ENCODE measurements at places on chromosomes 3 and 15.

GRCh38 chr3:8489278-8489792 is 12.3 kb upstream of the LMCD1 start:
- no peak for DNase-seq

DNA sequence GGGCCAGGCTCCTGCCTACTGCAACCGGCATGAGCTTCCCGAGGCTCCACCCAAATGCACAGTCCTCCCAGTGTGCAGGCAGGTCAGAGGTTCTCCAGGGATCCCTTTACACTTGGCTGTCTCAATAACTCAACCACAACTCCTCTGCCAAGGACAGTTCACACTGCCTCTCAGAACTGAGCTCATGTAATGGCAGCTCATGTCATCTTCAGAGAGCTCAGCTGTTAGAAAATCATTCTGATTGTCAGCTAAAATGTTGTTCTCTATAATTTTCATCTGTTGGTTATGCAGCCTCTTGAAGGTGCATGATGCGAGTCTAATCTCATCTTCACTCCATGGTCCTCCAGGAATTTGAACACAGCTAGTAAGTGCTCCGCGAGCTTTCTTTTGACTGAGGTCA is 76.7 kb downstream of the SST start:
- DNase-seq = no peak

GRCh38 chr3:170605490-170605889 is 19.6 kb upstream of the SLC7A14 start:
- DNase-seq = no peak

- no peak for DNase-seq
These were observed 95.2 kb downstream of the SEMA6D start for GRCh38 chr15:47812470-47812999.

DNA sequence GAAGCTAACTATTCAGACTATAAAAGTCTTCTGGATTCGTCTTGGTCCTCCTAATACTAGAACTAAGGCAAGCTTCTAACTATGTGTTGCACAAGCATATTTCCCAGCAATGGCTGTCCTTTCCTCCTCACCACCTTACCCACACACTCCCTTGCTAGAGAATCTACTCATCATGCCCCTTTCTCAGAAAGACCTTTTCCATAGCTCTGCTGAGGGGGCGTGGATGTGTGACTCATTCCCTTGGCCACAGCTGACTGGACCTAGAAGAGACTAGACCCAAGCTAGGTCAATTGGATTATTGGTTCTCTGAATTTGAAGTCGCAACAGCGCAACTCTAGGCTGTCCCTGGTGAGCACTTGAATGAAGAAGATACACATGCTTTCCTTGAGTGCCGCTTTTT is 47.1 kb downstream of the ERC2 start:
- no peak for DNase-seq

GRCh38 chr15:35753486-35753885 is 207.5 kb upstream of the DPH6 start:
- DNase-seq = no peak

DNA sequence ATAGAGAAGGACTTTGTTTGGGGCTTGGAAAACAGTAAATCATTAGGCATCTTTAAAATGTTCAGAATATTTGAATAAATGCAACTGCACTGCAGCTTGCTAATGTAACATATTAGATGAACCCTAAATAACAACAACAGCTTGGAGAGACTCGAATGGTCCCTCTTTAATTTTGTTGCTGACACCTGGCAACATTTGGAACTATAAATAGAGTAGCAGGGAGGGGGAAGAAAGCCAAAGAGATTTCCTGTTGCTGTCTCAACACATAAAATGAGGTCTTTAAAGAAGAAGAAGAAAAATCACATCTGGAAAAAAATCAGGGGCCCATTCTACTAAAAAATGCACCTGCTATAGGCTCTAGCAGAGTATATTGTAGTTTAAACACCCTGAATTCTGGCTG is 49.9 kb upstream of the DPPA4 start:
- no peak for DNase-seq

GRCh38 chr3:43608751-43609150 is 13.1 kb downstream of the ANO10 start:
- DNase-seq = no peak

GRCh38 chr3:71972031-71972430 is 187.1 kb upstream of the PROK2 start:
- DNase-seq = no peak

DNA sequence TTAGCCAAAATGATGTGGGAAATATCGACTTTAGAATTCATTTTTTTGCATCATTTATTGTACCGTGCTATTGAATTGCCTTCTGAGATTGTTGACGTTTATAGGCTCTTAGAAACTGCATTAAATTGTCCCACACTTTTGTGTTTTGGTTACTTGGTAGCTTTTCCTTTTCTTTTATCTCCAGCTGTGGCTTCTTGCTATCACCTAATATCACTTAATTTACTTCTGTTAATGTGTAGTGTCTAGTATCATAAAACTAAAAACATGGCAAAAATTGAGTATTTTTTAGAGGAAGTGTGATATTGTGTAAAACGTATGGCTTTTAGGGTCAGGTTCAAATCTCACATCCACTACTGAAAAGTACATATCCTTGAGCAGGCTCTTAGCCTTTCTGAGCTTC is 11.2 kb downstream of the TMOD3 start:
- no peak for DNase-seq

- DNase-seq = no peak
These were observed 7.9 kb downstream of the SECISBP2L start for GRCh38 chr15:49038382-49038781.

DNA sequence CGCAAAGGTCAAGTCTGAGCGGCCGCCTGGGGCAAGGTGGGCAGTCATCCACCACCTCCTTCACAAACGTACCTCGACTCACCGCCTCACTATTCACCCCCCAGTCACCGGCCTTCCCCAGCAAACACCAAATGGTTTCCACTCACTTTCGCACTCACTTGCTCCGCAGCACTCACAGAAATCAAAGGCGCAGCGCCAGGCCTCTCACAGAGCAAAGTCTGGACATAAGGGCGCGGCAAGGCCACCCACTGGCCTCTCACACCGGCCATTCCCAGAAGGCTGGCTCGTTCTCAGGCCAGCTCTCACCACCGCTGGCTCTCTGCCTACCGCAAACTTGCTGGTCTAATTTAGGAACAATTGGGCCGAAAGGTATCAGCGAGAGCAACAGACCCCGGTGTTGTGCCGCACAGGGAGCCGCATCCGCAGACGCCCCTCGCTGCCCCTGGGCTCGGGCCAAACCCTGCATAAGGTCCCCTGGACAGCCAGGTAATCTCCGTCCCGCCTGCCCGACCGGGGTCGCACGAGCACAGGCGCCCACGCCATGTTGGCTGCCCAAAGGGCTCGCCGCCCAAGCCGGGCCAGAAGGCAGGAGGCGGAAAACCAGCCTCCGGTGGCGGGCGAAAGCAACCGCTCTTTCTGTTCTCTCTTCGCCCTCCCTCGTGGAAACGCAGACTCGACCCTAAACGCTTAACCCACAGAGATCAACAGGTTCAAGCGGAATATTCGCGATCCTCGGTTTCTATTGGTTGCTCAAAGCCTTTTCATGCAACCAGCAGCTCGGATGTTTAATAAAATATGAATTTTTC is 2.9 kb downstream of the SHOX2 start:
- no peak for DNase-seq

- DNase-seq = no peak
These were observed 223.4 kb downstream of the FEZF2 start for GRCh38 chr3:62149962-62150361.

- no peak for DNase-seq
These were observed 60.2 kb downstream of the ABTB1 start for GRCh38 chr3:127732879-127733350.

- no peak for DNase-seq
These were observed 99.7 kb upstream of the LRRC3B start for GRCh38 chr3:26522919-26523318.

DNA sequence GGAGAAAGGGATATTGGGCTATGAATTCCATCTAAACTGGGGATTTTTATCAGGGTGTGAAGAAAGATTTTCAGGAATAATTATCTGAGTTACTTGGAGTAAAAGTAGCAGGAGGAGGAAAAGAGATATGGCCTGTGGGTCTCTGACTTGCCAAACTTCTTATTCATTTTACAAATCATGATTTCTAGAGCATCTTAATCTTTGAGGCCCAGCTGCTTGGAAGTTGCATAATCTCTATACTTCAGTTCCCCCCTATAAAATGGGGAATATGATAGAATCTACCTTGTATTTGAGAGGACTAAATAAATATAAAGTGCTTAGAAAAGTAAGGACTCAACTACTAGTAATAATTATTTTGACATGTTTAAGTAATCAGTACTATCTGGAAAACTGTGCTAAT is 11.0 kb upstream of the GABPB1 start:
- DNase-seq = no peak

DNA sequence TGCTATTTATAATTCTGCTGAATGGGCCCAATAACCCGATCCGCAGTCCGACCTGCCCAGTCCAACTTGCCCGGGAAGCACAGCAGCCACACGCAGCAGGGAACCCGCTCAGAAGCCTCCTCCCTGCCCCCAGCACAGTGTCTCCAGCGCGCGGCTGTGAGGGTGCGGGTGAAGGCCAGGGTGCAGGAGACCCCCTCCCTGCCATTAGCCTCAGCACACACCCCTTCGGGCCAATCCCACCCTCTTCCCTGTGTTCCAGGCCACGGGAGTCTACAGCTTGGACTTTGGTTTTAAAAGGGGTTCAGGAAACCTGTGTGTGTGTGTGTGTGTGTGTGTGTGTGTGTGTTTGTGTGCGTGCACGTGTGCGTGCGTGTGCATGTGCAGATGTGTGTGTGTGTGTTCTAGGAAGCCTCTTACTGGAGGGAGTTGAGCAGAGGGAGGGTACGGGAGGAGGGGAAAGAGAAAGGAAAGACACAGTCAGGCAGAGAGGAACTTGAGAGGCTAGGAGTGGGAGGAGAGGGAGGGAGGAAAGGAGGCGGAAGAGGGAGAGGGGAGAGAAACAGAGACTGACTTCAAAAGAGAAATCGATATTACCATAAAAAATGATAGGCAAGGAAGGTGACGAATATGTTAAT is 34.2 kb downstream of the ATP2B2 start:
- DNase-seq = no peak

DNA sequence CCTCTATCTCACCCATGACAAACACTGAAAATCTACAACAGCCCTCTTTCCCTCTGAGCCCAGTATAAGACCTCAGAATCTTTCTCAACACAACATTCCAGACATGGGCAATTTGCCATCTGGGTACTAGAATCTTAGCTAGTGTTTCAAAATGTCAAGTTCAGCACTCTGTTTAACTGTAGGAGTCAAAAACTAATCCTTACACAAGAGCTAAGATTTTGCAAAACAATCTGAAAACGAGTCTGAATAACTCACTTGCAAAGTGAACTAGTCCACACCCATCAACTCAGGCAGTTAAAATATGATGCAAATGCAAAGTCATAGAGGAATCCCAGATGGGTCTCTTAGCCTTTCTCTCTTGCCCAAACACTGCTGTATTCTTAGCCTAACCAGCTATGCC is 67.8 kb downstream of the GPR176 start:
- DNase-seq = no peak

DNA sequence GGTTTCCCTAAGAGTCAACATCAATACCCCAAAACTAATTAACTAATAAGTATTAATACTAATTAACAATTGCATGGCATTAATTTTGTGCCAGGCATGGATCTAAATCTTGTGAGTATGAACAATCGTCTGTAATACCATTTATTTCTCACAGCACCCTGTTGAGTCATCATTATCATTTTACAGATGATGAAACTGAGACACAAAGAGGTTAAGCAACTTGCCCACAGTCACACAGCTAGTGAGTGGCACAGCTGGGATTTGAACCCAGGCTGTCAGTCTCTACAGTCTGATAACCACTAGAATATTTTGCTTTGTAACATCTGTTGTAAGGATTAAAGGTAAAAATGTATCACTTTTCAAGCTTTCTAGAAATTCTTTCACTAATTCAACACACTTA is 423.4 kb upstream of the WNT5A start:
- DNase-seq = no peak

GRCh38 chr3:8579096-8579495 is 65.5 kb downstream of the SSUH2 start:
- no peak for DNase-seq

DNA sequence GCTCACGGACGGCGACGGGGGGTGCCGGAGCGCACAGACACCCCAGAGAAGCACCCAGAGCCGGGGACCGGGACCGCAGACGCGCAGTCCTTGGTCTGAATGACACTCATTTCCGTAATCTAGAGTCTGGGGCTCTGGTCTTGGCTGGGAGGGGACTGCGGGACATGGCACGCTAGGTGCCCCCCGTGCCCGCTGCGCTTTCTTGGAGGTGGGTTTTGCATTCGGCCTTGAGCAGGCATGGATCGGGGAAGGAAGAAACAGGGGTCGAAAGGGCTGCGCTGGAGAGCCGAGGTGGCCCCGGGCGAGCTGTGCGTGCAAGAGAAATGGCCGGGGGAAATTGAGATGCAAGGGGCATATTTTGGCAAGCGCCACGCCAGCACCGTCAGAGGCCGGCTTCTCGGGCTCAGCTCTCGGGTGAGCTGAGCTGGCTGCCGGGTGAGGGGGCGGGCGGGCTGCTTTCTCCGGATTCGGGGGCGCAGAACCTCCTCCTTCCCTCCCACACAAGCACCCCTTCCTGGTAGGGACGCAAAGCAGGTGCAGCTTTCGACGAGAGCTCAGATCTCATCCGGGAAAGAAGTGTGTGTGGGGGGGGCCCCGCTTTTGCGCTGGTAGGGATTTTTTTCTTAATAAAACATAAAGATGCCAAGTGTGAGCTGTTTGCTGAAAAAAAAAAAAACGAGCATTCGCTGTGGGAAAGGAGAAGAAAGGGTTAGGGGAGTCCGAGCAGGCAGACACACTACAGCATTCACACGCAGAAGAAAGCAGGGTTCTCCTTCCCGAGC is 963 bp upstream of the NTRK3 start:
- DNase-seq = no peak

DNA sequence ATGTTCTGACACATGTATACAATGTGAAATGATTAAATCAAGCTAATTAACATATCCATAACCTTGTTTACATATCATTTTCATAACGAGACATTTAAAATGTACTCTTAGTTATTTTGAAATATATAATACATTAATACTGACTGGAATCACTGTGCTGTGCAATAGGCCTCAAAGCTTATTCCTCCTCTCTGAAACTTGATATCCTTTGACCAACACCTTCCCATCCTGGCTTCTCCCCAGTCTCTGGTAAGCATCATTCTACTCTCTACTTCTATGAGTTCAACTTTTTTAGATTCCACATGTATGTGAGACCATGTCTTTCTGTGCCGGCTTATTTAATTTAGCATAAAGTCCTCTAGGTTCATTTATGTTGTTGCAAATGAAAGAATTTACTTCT is 47.1 kb upstream of the IL20RB start:
- DNase-seq = no peak

- DNase-seq = no peak
These were observed 288.2 kb upstream of the ZNF385D start for GRCh38 chr3:22039161-22039560.

GRCh38 chr15:63306492-63307073 is 29.2 kb downstream of the APH1B start:
- no peak for DNase-seq
